ENCODE measurements at places on chromosomes 3 and 15. TPM values are rescaled to one million over a fixed set of nuclear protein-coding genes. Genes with fewer than 3 reads are reported as not detected.

GRCh38 chr3:34238407-34238806 lies 440.0 kb downstream of the PDCD6IP start:
- no peak for DNase-seq

- peak; percentile 76 for DNase-seq
Observed at GRCh38 chr15:64856429-64857145, 14.9 kb downstream of the PLEKHO2 start.

DNA sequence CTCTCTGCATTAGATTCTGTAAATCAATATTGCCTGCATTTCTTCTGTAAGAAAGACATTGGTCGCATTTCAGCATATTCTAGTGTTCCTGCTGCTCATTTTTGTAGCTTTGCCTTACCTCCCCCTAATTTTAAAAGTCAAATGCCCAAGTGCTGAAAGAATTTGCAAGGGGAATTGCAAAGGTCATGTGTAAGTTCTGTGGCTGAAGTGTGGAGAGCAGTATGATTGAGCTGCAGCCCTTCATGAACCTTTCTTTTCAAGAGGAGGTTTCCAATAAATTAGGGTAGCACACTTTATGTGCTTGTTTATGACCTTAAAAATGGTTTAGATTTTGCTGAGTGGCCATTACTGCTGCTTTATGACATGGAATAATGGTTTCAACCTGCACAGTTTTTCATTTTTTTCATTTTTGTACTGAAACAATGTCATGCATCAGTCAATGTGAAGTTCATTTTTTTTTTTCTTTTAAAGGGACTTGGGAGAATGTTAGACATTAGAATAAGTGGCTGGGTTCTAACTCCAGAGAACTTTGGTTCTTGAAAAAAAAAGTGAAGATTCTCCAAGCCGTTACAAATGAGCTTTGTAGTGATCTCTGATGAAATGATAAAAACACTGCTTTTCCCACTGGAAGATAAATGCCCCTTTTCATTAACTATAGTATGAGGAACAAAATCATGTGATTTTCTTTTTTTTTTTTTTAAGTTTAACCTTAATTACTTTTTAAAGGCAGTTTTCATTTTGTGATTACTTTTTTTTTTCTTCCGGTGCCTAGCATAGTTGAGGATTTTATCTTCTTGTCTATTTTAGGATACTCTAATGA lies 99.6 kb downstream of the MITF start:
- DNase-seq = no peak

- DNase-seq = no peak
Observed at GRCh38 chr3:50447290-50447840, 56.1 kb downstream of the CACNA2D2 start.

- no peak for DNase-seq
Observed at GRCh38 chr3:128076483-128077201, 24.4 kb downstream of the SEC61A1 start.

- no peak for DNase-seq
Observed at GRCh38 chr15:86964271-86964670, 884.6 kb downstream of the AGBL1 start.

- DNase-seq = no peak
Observed at GRCh38 chr3:161343540-161343939, 27.8 kb downstream of the SPTSSB start.

DNA sequence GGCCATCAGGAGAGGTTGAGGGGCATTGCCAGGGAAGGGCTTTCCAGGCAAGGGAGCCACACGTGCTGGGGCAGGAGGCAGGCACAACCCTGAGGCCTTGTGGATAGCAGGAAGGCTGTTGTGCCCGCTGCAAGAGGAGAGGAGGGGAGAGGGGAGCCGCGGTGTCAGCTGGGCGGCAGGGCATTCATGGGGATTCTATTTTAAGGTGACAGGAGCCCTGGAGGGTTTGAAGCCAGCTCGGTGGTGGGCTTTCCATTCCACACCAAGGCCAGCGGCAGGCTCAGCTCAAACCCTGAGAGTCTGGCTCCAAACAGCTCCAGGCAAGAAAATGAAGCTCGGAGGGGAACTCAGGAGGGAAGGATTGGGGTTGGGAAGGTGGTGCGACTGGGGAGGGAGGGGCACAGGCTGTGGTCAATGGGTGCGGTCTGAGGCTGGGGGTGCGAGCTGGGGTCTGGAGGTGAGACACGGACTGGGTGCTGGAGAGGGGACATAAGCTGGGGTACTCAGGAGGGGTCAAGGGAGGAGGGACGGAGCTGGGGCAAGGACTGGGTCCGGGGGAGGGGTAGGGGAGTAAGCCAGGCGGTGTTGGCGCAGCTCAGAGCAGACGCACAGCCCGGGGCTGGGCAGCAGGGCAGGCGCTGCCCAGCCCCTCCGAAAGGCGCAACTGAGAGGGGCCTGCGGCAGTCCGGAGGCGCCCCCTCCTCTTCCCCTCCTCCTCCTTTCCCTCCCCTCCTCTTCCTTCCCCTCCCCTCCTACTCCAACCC lies 43.4 kb downstream of the TPRA1 start:
- DNase-seq = no peak

GRCh38 chr3:32414522-32415202 lies 23.0 kb downstream of the CMTM7 start:
- DNase-seq = peak; percentile 86

Gene ANO10
- total RNA-seq = 27.2 TPM

Gene DLL4
- total RNA-seq = 0.09 TPM

- DNase-seq = peak; percentile 13
Observed at GRCh38 chr3:105385819-105386508, 19.3 kb downstream of the ALCAM start.

DNA sequence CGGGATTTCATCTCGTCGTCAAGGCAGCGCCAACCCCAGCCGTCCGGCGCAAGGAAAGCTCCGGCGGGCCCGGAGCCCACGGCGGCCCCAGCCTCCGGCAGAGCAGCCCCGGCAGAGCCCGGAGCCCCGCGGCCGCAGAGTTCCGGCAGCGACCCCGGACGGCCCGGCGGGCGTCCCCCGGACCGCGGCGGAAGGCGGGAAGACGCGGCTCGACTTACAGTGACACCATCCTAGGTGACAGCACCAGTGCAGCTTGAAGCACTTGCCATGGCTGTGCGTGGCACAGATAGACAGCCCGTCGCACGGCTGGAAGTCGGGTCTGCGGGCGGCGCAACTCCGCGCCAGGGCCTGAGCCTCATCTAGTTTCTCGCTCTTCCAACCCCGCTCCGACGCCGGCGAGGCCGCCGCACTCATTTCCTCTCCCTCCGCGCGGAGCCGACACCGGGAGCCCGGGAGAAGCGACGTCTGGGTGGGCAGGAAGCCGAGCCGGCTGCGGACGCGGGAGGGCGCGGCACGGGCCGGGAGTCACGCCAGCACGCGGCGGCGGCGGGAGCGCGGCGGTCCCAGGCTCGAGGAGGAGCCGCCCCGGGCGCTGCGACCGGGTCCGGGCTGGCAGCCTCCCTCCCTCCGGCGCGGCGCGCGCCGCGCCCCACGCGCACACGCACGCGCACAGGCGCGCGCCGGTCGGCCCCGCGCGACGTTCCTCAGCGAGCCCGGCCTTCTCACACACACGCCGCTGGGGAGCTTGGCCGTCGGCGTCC lies at the start of gene C3orf70:
C3orf70 (minus strand) TSS at position 651 of the 761 bp plus-strand sequence; CDS start at position 414, 237 bp downstream.
- DNase-seq = peak; percentile 25

Gene NR2E3
- 0.63 TPM for total RNA-seq

DNA sequence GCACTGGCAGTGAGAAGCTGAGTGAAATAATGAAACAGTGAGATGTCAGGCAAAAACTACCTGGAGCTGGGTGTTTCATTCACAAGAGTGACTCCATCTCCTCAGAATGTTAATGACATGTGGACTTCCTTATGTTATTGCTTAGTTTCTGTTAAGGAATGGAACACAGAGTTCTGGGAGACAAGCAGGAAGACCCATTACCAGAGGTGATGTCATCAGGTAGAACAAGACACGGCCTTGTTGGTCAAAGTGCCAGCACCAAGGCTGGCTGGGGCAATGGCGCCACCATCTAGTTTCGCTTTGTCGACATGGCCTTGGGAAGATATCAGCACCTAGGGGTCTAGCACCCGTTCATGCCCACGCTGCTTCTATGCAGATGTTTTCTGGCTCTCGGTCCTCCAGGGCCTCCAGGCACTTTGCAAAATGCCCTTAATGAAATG lies 252.2 kb downstream of the FAM43A start:
- DNase-seq = no peak

DNA sequence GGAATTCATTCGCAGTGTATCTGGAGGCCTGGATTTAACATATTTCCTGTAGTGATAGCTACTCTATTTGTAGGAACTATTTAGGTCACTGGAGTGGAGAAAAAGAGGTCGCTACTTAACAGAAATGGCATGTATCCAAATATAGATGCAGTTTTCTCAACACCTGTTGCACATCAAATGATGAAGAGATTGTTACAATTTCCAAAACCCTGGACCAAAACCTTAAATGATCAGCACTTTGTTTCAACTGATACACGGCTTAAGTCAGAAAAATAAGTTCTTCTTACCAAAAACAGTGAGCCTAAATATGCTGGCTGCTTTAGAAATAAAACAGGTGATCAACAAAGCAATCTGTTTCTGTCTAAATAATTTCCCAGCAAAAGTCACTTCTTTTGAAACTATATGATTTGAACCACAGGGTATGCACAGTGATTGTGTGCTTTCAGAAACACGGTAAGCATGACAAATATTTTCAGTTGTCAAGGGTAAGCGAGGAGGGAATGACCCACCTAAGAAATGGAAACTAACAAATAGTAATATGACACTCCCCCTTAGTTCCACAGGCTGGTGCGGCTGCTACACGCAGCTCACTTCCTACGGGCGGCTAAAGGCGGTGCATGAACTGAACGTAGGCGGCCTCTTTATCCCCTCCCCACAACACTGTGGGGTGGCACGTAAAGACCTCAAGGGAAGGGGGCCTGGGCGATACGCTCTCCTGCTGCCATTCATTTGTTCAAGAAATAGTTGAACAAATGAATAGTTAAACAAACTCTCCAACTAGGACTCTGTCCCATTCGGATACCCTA lies 1.1 kb downstream of the EHD4 start:
- DNase-seq = peak; percentile 55

- DNase-seq = peak; percentile 34
Observed at GRCh38 chr15:39584662-39585388, 3.9 kb downstream of the THBS1 start.

DNA sequence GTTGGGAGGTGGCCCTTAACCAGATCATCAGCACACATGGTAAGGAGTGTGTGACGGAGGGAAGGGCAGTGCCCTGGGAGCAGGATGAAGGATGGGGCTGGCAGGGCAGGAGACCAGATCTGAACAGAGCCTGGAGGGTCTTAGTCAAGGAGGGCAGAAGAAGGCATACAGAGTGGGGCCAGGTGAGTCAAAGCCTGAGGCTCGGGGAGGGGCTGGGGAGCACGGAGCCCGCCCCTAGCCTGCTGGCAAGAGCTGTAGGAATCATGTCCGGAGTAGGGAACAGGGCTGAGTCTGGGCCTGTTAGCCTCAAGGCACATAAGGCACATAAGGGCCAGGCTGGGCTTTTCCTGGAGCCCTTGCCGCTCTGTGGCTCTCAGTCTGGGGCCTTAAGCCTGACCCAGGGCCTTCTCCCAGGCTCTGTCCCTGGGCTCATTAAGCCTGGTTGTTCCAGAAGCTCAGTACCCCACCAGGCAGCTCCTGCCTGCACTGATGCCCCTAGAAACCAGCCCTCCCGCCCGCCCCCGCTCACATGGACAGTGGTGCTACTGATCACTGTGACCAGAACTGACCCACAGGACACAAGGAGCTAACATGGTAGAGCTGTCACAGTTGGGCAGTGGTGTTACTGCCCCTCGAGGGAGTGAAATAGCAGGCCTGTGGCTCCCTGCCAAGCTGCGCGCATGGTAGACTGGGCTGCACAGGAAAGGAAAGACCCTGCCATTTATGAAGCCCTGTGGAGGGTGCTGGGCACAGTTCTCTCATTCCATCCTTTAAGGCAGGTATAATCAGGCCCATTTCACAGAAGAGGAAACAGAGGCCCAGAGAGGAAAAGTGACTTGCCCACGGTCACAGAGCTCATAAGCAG lies 14.6 kb downstream of the ISG20 start:
- DNase-seq = no peak

DNA sequence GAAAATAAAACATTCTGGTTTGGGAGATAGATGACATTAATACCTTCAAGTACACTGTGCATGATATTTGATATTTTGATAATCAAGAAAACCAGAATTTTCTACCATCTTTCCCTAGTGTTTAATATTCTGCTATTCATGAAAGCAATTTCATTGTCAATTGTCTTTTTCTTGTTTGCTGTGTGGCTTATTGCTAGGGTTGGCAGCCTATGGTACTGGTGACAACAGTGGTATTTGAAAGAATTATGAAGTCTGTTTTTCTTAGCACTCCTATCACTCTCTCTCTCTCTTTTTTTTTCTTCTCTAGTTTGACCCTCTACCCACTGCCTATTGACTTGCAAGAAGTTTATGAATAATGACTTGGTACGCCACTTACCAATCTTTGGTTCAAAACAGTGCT lies 15.4 kb downstream of the RNF13 start:
- no peak for DNase-seq
